Mucosa of descending colon (tissue), 3 donors: ENCODE measurements at places on chromosomes 5 and 9. TPM values are rescaled to one million over a fixed set of nuclear protein-coding genes. Genes with fewer than 3 reads are reported as not detected.

Gene LIFR
- 9.5 TPM for total RNA-seq

Gene TAF11L10
- not detected for total RNA-seq

Gene TAF9
- total RNA-seq: 36.5 TPM

Gene LYSMD3
- 25.1 TPM for total RNA-seq

Gene ADAMTS13
- total RNA-seq: 5.0 TPM

Gene GGTA1
- 3.2 TPM for total RNA-seq

Gene SUSD3
- total RNA-seq: 2.5 TPM

Gene RFESD
- 0.31 TPM for total RNA-seq

Gene ROR2
- 56.0 TPM for total RNA-seq

DNA sequence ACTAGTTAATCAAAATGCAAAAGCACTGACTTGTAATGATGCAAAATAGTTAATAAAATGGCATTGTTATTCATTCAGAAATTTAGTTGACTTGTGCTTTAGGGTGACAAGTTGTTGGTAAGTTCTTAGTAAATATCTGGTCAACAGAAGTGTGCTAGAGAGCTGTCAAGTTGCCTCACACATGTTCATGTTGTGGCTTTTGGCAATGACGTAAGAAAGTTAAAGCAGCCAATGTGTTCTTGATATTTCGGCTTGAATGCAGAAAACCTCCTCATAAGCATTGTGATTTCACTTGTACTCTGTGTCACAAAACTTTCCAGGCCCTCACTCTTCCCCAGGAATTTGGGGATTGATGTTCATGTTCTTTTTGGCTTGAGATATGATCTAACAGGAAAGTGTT, 626.7 kb downstream of the PRR16 start:
- no peak for DNase-seq

DNA sequence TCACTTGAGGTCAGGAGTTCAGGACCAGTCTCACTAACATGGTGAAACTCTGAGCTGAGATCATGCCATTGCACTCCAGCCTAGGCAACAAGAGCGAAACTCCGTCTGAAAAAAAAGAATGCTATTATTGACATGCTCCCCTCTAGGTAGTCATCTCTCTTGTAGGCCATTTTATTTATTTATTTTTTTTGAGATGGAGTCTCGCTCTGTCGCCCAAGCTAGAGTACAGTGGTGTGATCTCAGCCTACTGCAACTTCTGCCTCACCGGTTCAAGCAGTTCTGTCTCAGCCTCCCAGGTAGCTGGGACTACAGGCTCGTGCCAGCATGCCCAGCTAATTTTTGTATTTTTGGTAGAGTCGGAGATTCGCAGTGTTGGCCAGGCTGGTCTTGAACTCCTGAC, 20.6 kb upstream of the NIM1K start:
- no peak for DNase-seq

- DNase-seq: peak; percentile 77
These were observed at the start of gene ARHGEF28 for GRCh38 chr5:73625944-73626811. ARHGEF28 (plus strand) TSS chr5:73626196; CDS start chr5:73684852, 58,656 bp downstream.

- no peak for DNase-seq
These were observed 62.9 kb downstream of the TMEM232 start for GRCh38 chr5:110663525-110663924.

GRCh38 chr5:64789457-64789856, 20.7 kb downstream of the CWC27 start:
- DNase-seq: no peak

DNA sequence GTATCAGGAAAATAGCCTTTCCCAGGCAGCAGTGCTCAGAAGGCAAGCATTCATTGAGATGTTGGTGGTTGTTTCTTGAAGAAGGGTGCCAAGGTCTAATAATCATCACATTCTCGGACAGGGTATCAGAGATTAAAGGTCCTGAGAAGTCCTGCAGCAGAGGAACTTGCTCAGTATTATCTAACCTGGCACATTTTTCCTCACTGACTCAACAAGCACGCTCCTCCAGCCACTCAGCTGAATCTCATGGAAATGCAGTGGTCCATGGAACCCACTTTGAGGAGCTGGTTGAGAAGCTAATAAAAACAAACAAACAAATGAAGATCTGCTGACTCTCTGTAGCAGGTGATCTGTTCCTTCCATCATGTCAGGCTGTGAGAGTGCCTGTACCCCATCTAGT, 35.3 kb upstream of the ICE1 start:
- DNase-seq: no peak

- DNase-seq: no peak
These were observed 21.2 kb downstream of the ENC1 start for GRCh38 chr5:74619308-74619707.

DNA sequence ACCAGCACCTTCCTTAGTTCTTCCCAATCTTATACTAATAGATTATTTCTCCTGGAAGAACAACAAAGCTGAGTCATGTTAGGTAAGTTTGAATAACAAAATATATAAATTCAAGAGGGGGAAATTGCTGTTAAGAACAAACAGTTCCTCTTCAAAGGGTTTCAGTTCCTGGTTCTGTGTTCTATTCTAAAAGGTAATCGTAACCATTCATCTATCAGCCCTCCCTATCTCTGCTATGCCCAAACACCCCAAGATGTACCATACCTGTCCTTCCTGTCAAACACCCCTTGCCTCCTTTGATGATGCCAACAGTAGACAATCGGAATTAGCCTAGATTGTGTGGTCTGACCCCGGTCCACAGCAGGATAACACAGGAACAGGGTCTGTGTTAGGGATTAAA, 4.2 kb upstream of the RNF180 start:
- no peak for DNase-seq

- no peak for DNase-seq
These were observed 98.9 kb upstream of the CPEB4 start for GRCh38 chr5:173789031-173789920.

GRCh38 chr5:75886706-75887105, 169.5 kb upstream of the POC5 start:
- no peak for DNase-seq

DNA sequence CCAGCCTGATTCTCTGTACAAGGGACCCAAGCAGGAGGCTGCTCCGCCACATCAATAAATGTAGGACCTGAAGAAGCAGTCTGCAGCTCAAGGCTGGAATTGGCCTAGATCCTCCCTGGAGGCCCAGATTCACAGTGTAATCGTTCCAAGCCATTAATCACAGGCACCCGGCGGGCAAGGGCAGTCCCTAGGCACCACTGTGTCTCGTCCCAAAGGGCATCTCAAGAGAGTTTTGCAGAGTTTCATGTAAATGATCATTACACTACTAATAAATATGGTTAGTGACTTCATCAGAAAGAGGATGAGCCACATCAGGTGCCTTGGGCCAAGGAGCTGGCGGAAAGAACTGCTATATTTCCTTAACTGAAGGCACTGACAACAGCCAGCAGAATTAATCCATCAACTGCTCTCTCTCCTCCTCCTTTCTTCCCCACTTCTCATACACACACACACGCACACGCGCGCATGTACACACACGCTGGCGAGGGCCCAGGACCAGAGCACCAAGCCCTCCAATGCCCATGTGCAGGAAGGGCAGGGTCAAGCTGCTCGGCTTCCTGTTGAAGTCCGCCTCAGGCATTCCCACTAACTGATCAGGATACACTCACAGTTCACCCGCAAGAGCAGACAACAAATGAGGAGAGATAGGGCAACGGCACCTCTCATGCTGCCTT, 33.9 kb downstream of the GNAQ start:
- no peak for DNase-seq

DNA sequence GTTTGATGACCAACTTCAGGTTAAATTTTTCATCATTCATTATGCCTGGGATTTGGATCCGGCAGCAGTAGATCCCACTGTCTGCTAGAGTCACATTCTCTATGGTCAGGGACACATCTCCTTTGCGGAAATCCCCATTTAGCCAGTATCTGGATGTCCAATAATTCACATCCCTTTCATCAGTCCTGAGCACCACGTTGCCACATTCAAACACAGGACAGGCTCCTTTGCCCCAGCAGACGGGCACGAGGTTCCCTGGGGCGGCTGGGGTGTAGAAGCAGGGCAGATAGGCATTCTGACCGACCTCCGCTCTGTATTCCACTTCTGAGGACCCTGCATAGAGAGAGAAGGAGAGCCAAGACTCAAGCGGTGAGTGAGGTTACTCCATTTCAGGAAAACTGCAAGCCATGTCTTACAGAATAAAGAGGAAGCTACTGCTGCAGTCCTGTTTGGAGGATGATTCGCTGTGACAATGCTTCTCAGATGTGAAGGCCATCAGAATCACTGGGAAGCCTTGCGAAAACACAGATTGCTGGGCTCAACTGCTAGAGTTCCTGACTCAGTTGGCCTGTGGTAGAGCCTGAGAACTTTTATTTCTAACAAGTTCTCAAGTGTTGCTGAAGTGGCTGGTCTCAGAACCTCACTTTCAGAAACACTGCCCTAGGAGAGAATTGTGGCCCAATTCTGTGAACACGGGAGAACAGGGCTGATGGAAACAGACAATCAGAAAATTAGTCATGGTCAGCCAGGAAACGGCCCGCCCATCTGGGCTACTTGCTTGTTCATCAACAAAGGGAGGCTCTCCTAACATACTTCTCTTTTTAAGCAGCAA, 2.0 kb downstream of the HAVCR2 start:
- DNase-seq: peak; percentile 20

DNA sequence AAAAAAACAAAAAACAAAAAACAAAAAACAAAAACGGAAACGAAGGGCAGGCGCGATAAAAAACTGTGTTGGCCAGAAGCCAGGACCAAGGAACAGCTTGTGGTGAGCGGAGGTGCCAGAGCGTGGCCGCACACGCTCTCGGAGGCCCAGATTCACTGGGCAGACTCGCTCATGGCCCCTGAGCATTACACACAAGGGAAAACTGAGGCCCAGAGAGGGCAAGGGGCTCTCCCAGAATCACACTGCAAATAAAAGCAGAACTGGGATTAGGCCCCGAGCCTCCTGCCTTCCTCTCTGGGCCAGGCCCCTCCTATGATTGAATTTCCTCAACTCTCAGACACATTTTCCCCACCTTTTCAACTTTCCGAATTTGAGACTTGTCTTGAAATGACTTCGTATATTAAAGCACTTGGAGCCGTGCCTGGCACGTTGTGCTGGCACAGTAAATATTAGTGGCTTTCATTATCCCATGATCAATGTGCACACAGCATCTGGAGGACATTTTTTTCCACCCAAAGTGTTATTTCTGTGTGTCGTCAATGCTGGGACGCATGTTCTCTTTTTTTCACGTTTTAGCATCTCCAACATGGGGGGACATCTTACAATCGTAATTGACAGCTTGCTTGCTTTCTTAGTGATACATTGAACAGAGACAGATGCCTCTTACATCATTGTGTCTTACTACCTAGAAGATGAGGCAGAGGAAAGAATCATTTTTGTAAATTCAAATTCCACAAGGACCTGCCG, 7.4 kb downstream of the FIBCD1 start:
- no peak for DNase-seq

DNA sequence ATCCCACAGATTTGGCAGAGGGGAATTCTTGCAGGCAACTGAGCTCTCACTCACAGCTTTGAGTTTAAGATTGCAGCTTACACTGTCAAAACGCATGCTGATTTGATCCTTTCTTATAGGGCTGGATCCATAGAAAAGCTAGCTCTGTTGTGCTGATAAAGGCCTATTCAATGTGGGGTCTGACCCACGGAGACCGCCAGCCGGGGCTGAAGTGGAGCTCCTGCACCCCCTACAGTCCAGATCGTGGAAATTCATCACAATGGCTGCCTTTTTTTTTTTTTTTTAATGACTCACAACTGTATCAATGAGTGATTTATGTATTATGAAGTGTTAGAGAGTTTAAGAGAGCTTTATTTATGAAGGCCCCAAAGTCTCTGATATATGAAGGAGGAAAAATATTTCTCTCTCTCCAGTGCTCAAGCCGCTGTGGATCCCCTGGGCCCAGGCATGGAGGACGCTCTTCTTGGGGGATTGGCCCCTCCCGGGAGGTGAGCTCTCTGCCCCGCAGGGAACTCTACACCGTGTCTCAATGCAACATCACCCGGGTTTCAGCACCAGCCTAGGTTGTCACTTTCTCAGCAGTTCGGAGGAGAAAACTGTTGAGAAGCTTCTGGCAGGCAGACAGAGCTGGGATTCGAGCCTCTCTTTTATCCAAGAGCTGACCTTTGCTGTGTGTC, 700.2 kb downstream of the IRX1 start:
- no peak for DNase-seq

DNA sequence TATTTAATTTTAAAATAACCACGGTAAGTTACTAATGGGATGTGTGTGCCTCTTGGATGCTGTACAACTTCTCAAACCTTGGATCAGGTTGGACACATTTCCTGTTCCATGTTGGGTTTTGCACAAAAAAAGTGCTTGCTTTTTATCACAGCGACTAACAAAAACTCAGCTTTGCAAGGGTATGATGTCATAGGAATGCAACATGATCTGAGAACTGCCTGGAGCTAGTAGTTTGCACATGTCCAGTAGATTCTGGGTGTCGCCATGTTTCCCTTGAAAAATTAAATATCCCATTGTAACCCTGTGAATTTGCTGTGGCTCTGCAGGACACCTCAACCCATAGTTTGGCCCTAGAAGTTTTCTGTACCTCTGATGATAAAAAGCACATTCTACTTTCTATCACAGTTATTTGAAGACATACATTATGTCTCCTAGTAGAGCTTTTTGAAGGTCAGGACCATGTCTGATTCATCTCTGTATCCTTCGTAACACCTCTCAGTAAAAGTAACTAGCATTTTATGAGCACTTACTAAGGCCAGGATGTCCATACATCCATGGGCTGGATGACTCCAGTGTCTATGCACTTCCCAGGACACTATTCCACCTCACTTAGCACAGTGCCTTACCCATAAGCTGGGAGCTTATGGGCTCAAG, 11.5 kb upstream of the FRMPD1 start:
- DNase-seq: no peak

DNA sequence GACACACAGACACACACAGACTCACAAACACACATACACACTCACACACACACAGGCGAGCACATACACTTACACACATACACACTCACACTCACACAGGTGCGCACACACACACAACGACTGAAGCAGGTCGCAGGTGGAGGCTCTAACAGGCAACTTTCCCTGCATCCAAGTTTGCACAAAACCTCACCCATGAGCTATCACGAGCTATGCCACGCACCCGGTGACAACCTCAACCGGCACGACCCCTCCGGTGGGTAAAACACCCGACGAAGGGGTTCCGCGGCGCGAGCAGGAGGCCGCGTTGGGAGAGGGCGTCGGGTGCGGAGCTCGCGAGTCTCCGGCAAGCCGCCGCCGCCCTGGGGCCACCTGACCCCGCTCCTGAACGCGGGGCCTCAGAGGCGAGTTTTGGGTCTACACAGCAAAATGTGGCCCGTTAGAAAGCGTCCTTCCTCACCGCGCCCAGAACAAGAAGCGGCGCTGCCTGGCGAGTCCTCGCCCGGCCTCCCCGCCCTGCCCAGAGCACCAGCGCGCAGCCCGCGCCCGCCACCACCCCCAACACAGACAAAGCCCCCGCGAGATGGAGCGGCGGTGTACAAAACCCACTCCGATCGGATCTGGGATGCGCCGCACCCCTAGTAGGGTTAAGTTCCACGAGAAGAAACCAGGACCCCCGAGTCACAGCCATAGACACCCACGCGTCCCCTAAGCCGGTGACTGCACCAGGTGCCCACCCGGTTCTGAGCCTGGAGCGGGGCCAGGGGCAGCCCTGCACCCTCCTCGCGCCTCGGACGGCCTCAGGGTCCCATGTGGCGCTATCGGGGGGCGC, 665 bp downstream of the SLC6A3 start:
- no peak for DNase-seq
